ENCODE measurements at places on chromosomes 5 and 9.

- no peak for DNase-seq
Observed at GRCh38 chr5:74141053-74141452, 499.5 kb downstream of the ENC1 start.

- DNase-seq: no peak
Observed at GRCh38 chr9:83432104-83432627, 106.0 kb downstream of the FRMD3 start.

DNA sequence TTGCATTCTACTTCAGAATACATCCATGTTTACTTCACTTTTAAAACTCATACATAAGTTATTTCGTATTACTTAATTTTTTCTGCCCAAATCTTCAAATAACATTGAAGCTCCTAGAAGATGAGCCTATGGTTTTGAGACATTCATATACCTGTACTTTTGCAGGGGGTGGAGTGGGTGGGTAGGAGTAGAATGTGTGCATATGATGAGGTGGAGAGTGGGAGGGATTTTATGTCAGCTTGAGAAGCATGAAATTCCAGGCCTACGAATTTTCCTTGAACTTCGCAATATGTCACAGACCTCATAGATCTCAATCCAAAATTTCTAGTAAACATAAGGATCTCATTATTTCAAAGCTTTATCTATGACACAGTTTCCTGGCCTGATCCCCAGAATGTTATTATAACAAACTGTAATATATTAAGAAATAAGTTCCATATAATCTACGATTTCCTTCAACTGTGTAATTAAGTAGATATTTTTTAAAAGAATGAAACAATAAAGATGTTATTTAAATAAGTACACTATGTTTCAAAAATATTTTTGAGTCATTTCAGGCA is 19.7 kb upstream of the MOB3B start:
- DNase-seq: no peak

- DNase-seq: peak; percentile 32
Observed at GRCh38 chr5:131209506-131210150, 38.9 kb downstream of the LYRM7 start.

DNA sequence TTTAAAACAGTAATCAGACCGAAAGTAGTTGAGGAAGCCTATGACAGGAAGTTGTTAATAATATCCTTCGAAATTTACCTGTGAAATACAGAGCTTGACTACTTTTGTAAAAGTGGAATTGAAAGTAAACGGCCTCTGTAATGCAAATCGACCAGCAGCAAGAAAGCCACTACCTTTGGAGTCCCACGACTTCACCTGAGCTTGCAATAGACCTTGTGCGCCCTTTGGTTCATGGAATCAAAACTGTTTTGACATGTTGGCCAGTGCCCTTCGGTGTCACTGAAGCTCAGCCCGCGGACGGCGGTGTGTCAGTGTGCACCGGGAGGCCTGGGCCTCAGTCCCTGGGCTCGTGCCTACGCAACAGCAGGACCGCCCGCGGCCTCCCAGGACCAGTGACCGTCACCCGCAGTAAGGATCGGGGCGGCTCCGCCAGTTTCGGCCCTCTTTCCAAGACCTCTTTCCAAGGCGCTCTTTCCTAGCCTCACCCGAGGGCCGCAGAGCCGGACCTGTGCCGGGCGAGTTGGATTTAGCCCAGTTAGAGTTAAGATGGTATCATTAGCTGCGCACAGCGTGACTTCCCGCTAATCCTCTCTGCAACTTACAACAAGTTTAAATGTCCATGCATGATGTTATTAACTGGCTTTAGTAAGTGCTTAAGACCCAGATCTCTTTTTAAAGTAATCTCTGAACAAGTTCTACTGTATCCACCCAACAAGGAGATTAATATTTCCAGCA is 223.3 kb downstream of the MEF2C start:
- DNase-seq: no peak

DNA sequence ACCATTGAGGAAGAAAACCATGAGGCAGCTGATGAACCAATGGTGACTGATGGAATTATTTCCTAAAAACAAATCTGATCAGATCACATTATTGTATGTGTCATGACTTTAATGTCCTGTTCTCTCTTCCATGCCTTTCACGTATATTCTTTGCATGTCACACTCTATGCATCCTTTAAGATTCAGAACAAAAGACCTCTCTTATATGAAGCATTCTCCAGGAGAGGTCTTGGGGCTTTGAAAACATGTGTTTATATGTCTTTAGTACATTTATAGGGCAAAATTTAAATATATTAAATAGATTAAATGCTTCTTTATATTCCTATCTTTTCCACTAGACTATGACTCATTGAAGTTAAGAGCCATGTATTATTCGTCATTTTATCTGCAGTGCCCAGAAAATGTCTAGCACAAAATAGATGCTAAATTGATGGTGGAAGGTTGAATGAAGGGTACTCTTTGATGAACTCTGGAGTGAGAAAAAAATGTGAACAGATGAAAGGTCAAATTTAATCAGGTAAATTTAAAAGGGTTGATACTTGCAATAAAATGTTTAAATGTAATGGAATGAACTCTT is 196.3 kb downstream of the PSAT1 start:
- no peak for DNase-seq

DNA sequence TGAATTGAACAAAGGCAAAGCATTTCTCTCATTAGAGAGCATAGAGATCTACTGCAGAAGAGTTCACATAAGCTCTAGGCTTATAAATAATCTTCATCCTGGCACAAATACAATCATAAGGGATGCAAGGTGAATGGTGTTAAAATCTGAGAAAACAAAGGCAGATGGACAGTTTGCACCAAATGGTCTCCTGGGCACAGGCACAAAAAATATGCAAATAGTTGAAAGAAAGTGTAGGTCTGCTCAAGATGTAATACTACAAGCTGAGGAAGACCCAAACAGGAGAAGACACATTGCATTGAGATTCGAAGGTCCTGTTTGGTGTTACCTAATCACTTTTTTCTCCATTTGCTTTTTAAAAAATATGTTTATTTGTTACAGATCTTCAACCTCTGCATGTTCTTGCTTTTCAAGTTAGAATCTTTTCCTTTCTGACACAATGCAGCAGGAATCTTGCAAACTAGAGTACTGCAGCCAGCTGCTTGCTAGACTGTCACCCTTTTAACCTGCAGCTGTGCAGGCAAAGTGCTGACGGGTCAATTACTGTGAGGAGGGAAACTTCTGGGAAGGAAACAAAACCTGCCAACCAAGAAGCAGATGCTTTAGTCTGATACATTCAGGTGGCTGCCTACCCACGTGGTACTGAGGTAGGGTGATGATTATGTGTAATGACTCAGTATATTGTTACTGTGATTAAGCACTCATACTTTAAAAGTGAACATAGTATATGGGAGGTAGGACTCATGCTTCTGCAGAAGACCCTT is 1048.6 kb upstream of the SEMA6A start:
- no peak for DNase-seq

DNA sequence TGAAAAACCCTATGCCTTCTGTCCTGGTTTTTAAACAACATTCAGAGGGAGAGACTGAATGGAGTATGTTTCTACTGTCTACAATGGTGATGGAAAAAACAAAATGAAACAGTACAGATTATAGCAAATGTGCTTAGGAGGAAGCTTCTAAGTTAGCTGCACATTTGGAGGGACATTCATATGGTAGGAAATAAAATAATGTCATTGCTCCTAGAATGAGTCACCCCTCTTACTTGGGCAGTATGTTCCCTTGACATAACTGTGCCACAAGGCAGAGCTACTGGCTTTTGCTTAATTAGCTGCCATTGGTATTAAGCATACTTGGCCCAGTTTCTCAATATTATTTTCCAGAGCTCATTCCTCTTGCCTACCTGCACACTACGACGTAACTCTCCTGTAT is 128.9 kb downstream of the GDNF start:
- no peak for DNase-seq

- no peak for DNase-seq
Observed at GRCh38 chr5:141492168-141492885, 3.4 kb downstream of the PCDHGC5 start.

- DNase-seq: no peak
Observed at GRCh38 chr5:88188458-88189132, 80.0 kb downstream of the TMEM161B start.

- no peak for DNase-seq
Observed at GRCh38 chr9:7785813-7786212, 13.8 kb downstream of the DMAC1 start.
